ENCODE measurements at places on chromosomes 2 and 18. TPM values are rescaled to one million over a fixed set of nuclear protein-coding genes. Genes with fewer than 3 reads are reported as not detected.

- H3K27ac ChIP-seq: peak overlapping the region; percentile 61
- no peaks in the 10 kb centered on the region for H3K27me3 ChIP-seq
- peak; percentile 88 for DNase-seq
Measured at GRCh38 chr2:144834998-144835633, 315.2 kb upstream of the ZEB2 start.

- no peak overlapping the region for H3K27ac ChIP-seq
- DNase-seq: no peak
- H3K36me3 ChIP-seq: no peaks in the 10 kb centered on the region
- H3K4me3 ChIP-seq: no peak overlapping the region
- no peaks in the 10 kb centered on the region for H3K4me1 ChIP-seq
- H3K27me3 ChIP-seq: no peaks in the 10 kb centered on the region
Measured at GRCh38 chr2:190338453-190338852, 4.9 kb upstream of the INPP1 start.

GRCh38 chr2:183998041-183998796, 600.1 kb upstream of the ZNF804A start:
- no peaks in the 10 kb centered on the region for H3K36me3 ChIP-seq
- no peaks in the 10 kb centered on the region for H3K4me1 ChIP-seq
- H3K27ac ChIP-seq: no peak overlapping the region

DNA sequence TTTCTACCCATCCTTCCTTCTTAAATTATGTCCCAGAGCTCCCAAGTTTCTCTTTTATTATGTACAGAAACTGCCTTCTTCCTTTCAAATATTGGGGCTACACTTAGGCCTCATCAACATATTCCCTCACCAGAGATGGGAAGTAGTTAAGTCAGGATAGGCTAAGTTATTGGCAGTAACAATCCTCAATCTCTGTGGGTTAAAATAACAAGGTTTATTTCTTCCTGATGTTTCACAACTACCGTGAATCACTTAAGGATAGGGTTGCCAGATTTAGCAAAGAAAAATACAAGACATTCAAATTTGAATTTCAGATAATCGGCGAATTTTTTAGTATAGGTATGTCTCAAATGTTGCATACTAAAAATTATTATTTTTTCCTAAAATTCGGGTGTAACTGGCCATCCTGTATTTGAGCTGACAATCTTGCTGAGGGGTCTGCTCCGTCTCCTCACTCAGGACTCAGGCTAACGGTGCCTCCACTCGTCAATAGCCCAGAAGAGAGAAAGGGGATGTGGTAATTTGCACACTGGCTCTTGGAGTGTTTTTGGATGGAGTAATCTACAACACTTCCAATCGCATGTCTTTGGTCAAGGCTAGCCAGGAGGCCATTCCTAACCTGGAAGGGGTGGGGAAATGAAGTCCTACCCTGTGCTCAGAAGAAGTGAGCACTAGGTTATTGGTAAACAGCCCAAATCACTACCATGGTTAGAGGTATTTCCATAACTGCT, 91.7 kb downstream of the ACTR3 start:
- no peaks in the 10 kb centered on the region for H3K27me3 ChIP-seq
- no peak overlapping the region for H3K27ac ChIP-seq
- no peak overlapping the region for H3K4me3 ChIP-seq
- peaks cover 1% of the 10 kb centered on the region for H3K36me3 ChIP-seq
- peak; percentile 28 for DNase-seq

DNA sequence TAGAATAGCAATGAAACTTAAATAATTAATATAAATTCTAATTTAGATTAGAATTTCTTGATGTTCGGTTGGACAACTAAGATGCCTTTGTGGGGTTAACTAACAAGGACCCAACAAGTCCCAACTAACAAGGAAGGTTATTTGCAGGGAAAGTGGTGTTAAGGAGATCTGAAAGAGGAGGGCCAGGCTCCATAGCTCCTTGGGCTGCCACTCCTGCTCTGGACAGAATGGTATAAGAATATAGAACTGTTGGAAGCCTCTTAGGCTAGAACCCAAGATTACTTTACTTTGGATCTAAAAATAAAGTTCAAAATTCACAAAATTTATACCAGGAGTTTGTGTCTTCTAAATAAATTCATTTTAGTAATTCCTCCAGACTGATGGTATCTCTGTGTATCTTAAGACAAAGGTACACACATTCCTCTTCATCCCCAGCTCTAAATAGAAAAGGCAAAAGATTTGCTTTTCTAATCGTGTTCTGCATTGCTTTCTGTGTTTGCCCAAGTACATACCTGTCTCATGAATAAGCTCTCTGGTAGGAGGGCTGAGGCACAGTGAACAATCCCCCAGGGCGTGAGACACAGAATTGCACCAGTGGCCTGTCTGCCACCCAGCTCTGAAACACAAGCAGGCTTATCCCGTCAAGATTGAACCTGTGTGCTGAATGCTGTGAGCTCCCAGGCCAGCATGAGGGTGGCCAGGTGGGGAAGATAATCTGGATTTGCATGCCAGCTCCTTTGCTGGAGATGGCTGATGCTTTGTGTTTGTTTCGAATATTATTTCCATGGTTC, 176.0 kb downstream of the ACKR3 start:
- no peaks in the 10 kb centered on the region for H3K36me3 ChIP-seq
- H3K27me3 ChIP-seq: peaks cover 27% of the 10 kb centered on the region
- no peak overlapping the region for H3K4me3 ChIP-seq
- peak; percentile 55 for DNase-seq

- DNase-seq: peak; percentile 95
- peak overlapping the region; percentile 9 for H3K4me3 ChIP-seq
- H3K27ac ChIP-seq: peak overlapping the region; percentile 32
- no peaks in the 10 kb centered on the region for H3K36me3 ChIP-seq
- H3K27me3 ChIP-seq: no peaks in the 10 kb centered on the region
Measured at GRCh38 chr18:55405893-55406406, 182.0 kb downstream of the TCF4 start.

DNA sequence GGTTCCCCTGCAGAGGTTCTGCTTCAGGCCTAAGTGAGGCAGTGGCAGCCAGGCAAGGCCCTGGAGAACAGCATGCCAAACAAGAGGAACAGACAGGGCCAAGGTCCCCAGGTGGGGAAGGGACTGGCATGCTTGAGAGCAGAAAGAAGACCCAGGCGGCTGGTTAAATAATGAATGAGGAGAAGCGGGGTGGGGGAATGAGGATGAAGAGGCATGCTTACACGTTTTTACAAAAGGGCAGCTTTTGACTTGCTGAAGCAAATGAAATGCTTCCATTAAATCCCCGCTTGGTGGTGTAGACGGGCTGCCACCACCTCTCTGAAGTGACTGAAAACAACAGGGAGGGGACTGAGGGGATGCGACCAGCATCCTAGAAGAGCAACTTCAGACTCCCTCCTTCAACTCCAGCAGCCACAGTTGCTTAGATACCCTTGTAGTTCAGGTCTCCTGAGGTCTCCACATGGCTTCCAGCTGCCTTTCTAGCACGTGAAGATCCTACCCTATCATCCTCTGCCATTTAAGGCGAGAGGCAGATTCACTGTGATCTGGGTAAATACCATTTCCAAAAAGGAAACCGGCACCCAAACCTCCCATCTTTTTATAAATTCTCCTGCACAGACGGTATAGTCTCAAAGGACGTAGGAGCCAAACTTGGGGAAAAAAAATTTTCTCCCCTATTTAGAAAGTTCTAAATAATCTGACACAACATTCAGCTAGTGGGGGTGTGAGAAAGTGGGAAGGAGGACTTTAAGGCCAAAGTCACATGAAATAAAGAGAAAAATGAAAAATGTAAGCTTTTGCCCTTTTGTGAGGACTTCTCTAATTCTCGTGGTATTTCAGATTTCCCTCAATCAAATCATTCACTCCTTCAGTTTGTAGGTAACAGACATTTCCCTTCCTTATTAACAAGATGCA, 65.6 kb downstream of the CACNB4 start:
- H3K4me3 ChIP-seq: no peak overlapping the region
- H3K27me3 ChIP-seq: peaks cover 24% of the 10 kb centered on the region
- no peaks in the 10 kb centered on the region for H3K4me1 ChIP-seq
- no peak for DNase-seq

- no peaks in the 10 kb centered on the region for H3K27me3 ChIP-seq
Measured at GRCh38 chr2:174002679-174003078, 37.5 kb upstream of the SP3 start.

DNA sequence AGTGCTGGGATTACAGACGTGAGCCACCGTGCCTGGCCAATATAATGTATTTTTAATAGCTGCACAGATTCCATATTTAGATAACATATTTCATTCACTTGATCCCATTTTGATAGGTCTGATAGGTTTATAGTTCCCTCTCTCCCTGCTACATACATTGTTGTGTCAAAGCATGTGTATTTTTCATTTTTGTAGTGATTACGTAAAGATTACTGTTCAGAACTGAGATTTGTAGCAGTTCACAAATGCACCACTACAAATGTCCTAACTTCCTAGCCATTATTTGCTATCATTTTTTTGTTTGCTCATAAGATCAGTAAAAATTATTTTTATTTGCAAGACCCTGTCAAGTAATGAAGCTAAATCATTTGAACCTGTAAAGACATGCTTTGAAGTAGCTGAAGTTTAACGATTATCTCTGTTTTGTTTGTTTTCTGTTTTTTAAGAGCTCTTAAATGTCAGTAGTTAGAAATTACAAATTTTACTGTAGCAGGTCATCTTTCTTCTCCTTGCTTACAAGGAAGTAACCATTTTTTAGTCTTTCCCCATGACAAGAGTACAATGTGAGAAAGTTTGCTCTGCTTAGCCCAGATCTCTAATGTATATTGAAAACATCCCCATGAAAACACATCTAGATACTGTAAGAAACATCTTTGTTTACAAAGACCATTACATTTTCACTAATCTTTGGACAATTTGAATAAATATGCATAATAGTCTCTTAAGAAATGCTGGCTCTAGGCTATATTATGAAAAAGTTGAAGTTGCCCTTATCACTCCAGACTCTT, 54.1 kb downstream of the EML4 start:
- no peaks in the 10 kb centered on the region for H3K27me3 ChIP-seq
- DNase-seq: no peak
- peaks cover 4% of the 10 kb centered on the region for H3K4me1 ChIP-seq

GRCh38 chr18:75475228-75475627, 47.7 kb upstream of the SMIM21 start:
- H3K4me3 ChIP-seq: no peak overlapping the region
- no peaks in the 10 kb centered on the region for H3K27me3 ChIP-seq
- no peaks in the 10 kb centered on the region for H3K36me3 ChIP-seq

GRCh38 chr2:100878000-100878791, 58.3 kb downstream of the NPAS2 start:
- no peaks in the 10 kb centered on the region for H3K36me3 ChIP-seq
- H3K4me3 ChIP-seq: no peak overlapping the region
- no peak for DNase-seq
- H3K27ac ChIP-seq: no peak overlapping the region

GRCh38 chr18:37397814-37398213, 167.8 kb downstream of the CELF4 start:
- no peak overlapping the region for H3K4me3 ChIP-seq
- H3K27me3 ChIP-seq: peaks cover 4% of the 10 kb centered on the region
- H3K36me3 ChIP-seq: no peaks in the 10 kb centered on the region
- peaks cover 23% of the 10 kb centered on the region for H3K4me1 ChIP-seq

DNA sequence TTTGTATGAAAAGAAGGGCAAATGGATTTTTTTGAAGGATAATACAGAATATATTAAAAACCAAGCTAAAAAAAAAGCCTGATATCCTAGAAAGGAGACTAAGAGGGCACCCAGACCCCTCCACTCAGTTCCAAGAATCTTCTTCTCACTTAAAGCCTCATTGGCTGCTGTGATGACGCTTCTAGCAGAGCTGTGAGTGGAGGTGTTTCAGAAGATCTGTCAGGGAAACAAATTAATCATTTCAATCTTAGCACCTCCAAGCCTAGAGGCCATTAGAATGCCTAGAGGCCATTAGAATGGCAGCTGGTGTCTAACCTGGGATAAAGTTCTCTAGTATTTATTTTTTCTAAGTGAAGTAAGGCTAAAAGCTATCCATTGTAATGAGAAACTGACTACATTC, 164.2 kb upstream of the TMEM200C start:
- no peak for DNase-seq
- H3K36me3 ChIP-seq: no peaks in the 10 kb centered on the region
- no peak overlapping the region for H3K4me3 ChIP-seq
- no peak overlapping the region for H3K27ac ChIP-seq
- H3K27me3 ChIP-seq: no peaks in the 10 kb centered on the region

GRCh38 chr18:7579176-7579917, 12.2 kb downstream of the PTPRM start:
- no peaks in the 10 kb centered on the region for H3K27me3 ChIP-seq
- H3K36me3 ChIP-seq: no peaks in the 10 kb centered on the region
- peak; percentile 31 for DNase-seq
- no peak overlapping the region for H3K4me3 ChIP-seq
- H3K27ac ChIP-seq: no peak overlapping the region

- peaks cover 6% of the 10 kb centered on the region for H3K4me1 ChIP-seq
- no peak overlapping the region for H3K27ac ChIP-seq
Measured at GRCh38 chr2:32484937-32485336, 128.1 kb downstream of the BIRC6 start.

- no peak overlapping the region for H3K4me3 ChIP-seq
- DNase-seq: no peak
- no peaks in the 10 kb centered on the region for H3K27me3 ChIP-seq
- H3K4me1 ChIP-seq: peaks cover 2% of the 10 kb centered on the region
- H3K36me3 ChIP-seq: no peaks in the 10 kb centered on the region
Measured at GRCh38 chr2:156474401-156474800, 38.2 kb downstream of the GPD2 start.

- no peaks in the 10 kb centered on the region for H3K27me3 ChIP-seq
- peaks cover 7% of the 10 kb centered on the region for H3K4me1 ChIP-seq
- DNase-seq: no peak
- no peak overlapping the region for H3K4me3 ChIP-seq
- no peak overlapping the region for H3K27ac ChIP-seq
Measured at GRCh38 chr18:62285281-62285680, 39.8 kb upstream of the TNFRSF11A start.

- H3K36me3 ChIP-seq: no peaks in the 10 kb centered on the region
- no peaks in the 10 kb centered on the region for H3K27me3 ChIP-seq
- no peak for DNase-seq
- no peak overlapping the region for H3K27ac ChIP-seq
Measured at GRCh38 chr2:130354139-130354428, 1.8 kb upstream of the PTPN18 start.

GRCh38 chr2:189091253-189091652, 88.3 kb downstream of the COL5A2 start:
- H3K4me1 ChIP-seq: peaks cover 8% of the 10 kb centered on the region
- H3K36me3 ChIP-seq: peaks cover 40% of the 10 kb centered on the region
- peak; percentile 41 for DNase-seq

- H3K4me1 ChIP-seq: no peaks in the 10 kb centered on the region
- peaks cover 17% of the 10 kb centered on the region for H3K36me3 ChIP-seq
- no peak for DNase-seq
- no peaks in the 10 kb centered on the region for H3K27me3 ChIP-seq
- H3K27ac ChIP-seq: no peak overlapping the region
- no peak overlapping the region for H3K4me3 ChIP-seq
Measured at GRCh38 chr2:73451263-73451972, 65.8 kb downstream of the ALMS1 start.

The DNAJC5G gene
- total RNA-seq: not detected

The NYAP2 gene
- total RNA-seq: not detected

The TRABD2A gene
- 19.7 TPM for total RNA-seq

The CHRNG gene
- not detected for total RNA-seq

The RSAD2 gene
- total RNA-seq: not detected

The COL4A4 gene
- total RNA-seq: 0.28 TPM

The SERPINB3 gene
- total RNA-seq: not detected

The C2orf49 gene
- 3.8 TPM for total RNA-seq

The KRTCAP3 gene
- total RNA-seq: not detected

The RUFY4 gene
- not detected for total RNA-seq

The CCDC121 gene
- total RNA-seq: 2.2 TPM
